CD4-positive, alpha-beta T cell treated with Interleukin-17A for 4 hours (primary cell): ENCODE measurements at places on chromosomes 7 and 10.

GRCh38 chr10:118171861-118172260 is 125.1 kb upstream of the RAB11FIP2 start:
- DNase-seq, result no peak

- DNase-seq, result no peak
Observed at GRCh38 chr10:102627736-102628293, 16.5 kb upstream of the TRIM8 start.

GRCh38 chr10:69757206-69757552 is 44.5 kb upstream of the COL13A1 start:
- no peak for DNase-seq

DNA sequence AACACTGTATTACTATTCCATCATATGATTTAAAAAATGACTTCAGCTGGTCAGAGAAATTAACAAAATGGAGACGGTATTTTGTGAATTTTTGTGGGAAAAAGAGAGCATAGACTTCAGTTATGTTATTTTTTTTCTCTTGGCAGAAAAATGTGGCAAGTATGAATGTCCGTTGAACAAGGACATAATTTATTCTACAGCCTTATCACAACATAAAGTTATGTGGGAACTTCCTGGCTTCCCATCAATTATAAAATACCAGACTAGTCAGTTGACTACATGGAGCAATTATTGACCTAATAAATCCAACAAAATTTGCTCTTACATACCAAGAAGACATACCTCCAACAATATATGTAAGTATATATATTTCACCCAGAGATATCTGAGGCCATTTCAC is 88.6 kb upstream of the PPP1R3A start:
- DNase-seq, result no peak

GRCh38 chr7:100370746-100371145 is 2.5 kb upstream of the PILRA start:
- DNase-seq, result no peak

- no peak for DNase-seq
Observed at GRCh38 chr10:79034271-79034876, 34.4 kb upstream of the ZMIZ1 start.
